Naive B cell (primary cell): ENCODE measurements at places on chromosomes 3 and 15.
A peak's percentile ranks its signal among the peaks of the same experiment; 100 is the strongest.

DNA sequence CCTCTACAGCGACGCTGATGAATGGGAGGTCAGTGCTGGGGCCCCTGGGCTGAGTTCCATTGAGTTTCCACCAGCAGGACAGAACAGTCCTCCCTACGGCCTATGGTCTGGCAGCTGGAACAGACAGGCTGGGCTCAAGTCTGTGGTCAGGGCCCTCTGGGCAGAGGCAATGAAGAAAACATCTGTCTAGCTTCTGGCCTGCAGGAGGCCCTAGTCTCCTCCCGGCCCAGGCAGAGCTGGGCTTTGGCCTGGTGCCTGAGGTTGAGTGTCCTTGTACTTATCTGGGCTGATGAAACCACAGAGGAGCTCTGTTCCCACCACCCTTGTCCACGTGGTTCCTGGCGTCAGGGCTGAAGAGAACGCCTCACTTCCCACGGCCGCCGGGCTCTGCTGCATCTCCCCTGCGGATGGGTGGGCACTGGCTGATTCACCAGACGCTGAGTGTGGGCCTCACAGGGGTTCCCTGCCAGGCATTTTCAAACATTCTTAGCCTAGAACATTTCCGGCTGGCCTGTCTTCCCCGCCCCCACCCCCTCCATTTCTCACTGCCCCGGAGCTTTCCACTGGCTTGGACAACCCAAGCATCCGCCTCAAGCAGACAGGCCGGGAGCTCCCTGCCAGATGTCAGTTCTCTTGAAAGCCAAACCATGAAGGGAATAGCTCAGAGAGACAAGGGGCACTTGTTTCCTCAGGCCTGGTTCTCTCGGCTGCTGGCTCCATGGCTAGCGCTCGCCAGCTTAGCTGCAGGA, 20.3 kb downstream of the PPCDC start:
- H3K4me1 ChIP-seq: peaks cover 41% of the 10 kb centered on the region
- H3K4me3 ChIP-seq: no peak overlapping the region
- H3K36me3 ChIP-seq: peaks cover 4% of the 10 kb centered on the region
- H3K27ac ChIP-seq: peak overlapping the region; percentile 95

GRCh38 chr3:5140230-5140621, 18.1 kb downstream of the ARL8B start:
- no peaks in the 10 kb centered on the region for H3K27me3 ChIP-seq
- peaks cover 36% of the 10 kb centered on the region for H3K36me3 ChIP-seq
- H3K4me3 ChIP-seq: peak overlapping the region; percentile 3
- peak; percentile 47 for DNase-seq
- H3K4me1 ChIP-seq: peaks cover 63% of the 10 kb centered on the region
- peak overlapping the region; percentile 94 for H3K27ac ChIP-seq

GRCh38 chr3:8937064-8938020, 25.9 kb downstream of the RAD18 start:
- no peak for DNase-seq
- H3K4me1 ChIP-seq: no peaks in the 10 kb centered on the region
- no peaks in the 10 kb centered on the region for H3K27me3 ChIP-seq
- no peak overlapping the region for H3K27ac ChIP-seq
- H3K36me3 ChIP-seq: peaks cover 22% of the 10 kb centered on the region
- no peak overlapping the region for H3K4me3 ChIP-seq

DNA sequence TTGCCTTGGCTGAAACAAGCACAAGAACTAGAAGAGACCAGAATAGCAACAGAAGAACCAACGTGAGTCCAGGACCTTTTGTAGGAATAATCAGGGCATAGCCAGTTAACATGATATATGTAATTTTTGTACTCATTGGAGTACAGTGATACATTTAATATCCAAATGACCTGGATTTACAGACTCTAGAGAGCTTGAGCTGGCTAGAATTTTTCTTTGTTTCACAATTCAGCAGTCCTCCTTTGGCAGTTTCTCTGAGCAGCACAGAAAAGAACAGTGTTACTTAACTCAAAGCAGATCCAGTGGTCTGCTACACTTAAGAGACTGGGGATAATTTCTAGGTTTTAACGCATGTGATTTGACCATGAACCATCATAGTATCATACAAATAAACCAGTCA, 245.7 kb downstream of the ADAMTSL3 start:
- no peaks in the 10 kb centered on the region for H3K4me1 ChIP-seq
- H3K27me3 ChIP-seq: peaks cover 8% of the 10 kb centered on the region
- no peak overlapping the region for H3K27ac ChIP-seq

GRCh38 chr3:66397745-66398144, 103.1 kb downstream of the LRIG1 start:
- no peak for DNase-seq
- no peak overlapping the region for H3K27ac ChIP-seq
- H3K27me3 ChIP-seq: no peaks in the 10 kb centered on the region
- peaks cover 25% of the 10 kb centered on the region for H3K4me1 ChIP-seq

DNA sequence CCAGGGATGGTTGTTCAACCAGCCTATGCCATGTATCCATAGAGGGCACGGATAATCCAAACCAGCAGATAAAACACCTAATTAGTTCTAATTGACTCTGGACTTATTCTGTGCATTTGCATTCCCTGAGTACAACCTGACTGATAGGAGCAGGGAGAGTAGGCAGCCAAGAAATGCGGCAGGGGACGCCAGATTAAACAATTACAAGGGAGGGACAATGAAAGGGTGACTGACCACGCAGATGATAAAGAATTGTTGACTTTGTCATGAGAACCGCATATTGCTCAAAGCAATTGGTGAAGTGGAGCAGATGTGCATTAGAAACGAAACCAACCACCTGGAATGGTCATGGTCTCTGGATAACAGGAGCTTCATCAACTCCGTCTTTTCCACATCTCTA, 369.1 kb upstream of the FRG2C start:
- no peak overlapping the region for H3K27ac ChIP-seq
- no peaks in the 10 kb centered on the region for H3K4me1 ChIP-seq
- H3K4me3 ChIP-seq: no peak overlapping the region
- DNase-seq: no peak
- no peaks in the 10 kb centered on the region for H3K27me3 ChIP-seq

DNA sequence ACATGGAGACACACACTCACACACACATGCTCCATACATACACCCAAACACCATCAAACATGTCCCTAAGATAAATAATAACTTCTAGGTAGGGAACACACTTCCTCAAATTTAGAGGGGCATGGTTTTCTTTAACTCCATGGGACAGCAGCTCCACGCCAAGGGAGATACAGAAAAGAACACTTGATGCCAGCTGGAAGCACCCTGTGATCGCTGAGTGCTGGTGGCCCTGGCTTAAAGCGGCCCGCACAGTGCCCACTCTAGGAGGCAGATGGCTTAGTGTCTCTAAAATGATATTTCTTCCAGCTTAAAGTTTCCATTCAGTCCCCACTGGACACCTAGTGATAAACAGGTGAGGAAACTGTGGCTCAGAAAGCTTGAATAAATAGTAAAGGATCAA, 232.9 kb downstream of the UACA start:
- peaks cover 7% of the 10 kb centered on the region for H3K27me3 ChIP-seq
- peak overlapping the region; percentile 40 for H3K27ac ChIP-seq
- H3K4me1 ChIP-seq: peaks cover 48% of the 10 kb centered on the region
- no peak for DNase-seq
- no peak overlapping the region for H3K4me3 ChIP-seq
- H3K36me3 ChIP-seq: peaks cover 6% of the 10 kb centered on the region

DNA sequence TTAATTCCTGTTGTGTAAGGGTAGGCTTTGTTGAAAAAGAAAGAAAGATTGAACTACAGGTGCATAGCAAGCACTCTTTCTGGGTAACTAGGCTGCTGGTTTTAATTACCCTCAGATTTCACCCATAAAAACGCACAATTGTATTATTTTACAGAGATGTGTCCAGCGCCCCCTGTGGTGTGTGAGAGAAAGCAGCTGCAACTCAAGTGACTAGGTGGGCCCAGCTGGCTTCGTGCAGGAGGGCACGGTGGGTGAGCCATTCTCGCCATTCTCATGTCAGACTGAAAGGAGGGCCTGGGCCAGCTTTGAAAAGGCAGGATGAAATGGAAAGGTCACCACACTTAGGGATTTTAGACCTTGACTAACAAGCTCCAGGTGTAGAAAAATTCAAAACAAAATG, 122.6 kb downstream of the LRIG1 start:
- H3K27me3 ChIP-seq: no peaks in the 10 kb centered on the region
- H3K27ac ChIP-seq: no peak overlapping the region
- DNase-seq: no peak
- H3K4me3 ChIP-seq: no peak overlapping the region

GRCh38 chr15:96360581-96361308, 30.2 kb downstream of the NR2F2 start:
- peaks cover 45% of the 10 kb centered on the region for H3K27me3 ChIP-seq
- H3K36me3 ChIP-seq: peaks cover 6% of the 10 kb centered on the region
- H3K4me1 ChIP-seq: peaks cover 15% of the 10 kb centered on the region
- H3K4me3 ChIP-seq: no peak overlapping the region
- no peak overlapping the region for H3K27ac ChIP-seq
